ENCODE measurements at places on chromosomes 12 and 14.

- DNase-seq, result no peak
Measured at GRCh38 chr12:116955382-116956021, 44.8 kb downstream of the FBXW8 start.

DNA sequence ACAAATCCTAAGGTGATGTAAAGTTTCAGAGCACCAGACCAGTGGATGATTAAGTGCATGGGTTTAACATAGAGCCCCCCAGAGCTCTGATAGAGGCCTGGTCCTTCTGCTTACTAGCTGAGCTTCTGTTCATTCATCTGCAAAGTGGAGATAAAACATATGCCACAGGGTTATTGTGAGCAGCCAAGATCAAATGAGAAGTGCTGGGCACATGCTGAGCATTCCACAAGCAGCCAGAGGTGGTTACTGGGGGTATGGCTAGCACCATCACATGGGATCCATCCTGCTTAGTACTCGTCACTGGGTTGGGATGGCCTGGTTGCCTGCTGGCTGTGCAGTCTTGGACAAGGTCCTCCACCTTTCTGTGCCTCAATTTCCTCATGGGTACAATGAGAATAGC, 18.0 kb upstream of the SMUG1 start:
- DNase-seq, result no peak

- DNase-seq, result no peak
Measured at GRCh38 chr14:53153702-53154112, 584 bp upstream of the DDHD1 start.

GRCh38 chr12:42686514-42687172, 97.1 kb upstream of the PRICKLE1 start:
- no peak for DNase-seq

GRCh38 chr12:89213139-89213538, 139.2 kb downstream of the DUSP6 start:
- no peak for DNase-seq

DNA sequence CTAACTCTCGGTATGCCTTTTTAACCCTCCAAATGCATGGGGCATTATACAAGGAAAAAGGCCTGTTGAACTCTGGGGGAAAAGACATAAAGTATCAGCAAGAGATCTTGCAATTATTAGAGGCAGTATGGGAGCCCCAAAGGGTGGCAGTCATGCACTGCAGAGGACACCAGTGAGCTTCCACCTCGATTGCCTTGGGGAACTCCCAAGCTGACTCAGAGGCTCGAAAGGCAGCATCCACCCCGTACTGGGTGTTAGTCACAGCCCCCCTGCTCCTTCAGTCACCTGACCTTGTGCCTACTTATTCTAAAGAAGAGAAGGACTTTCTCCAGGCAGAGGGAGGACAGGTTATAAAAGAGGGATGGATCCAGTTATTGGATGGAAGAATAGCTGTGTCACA, 781.4 kb upstream of the TMEM132C start:
- DNase-seq, result no peak

DNA sequence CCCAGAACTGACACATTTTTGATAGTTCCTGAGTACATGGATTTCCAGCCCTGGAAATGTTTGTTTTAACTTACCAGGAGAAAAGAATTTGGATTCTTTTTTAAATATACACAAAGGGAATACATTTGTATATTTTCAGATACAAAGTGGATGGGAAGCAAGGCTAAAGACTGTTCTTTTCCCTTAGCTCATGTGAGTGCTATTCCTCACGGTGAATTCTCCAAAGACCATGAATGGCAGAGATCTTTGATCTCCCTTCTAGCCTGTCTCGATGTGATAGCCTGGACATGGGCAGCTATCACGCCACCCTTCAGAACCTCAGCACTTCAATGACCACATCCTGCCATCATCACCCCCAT, 91.3 kb downstream of the DPF3 start:
- no peak for DNase-seq

DNA sequence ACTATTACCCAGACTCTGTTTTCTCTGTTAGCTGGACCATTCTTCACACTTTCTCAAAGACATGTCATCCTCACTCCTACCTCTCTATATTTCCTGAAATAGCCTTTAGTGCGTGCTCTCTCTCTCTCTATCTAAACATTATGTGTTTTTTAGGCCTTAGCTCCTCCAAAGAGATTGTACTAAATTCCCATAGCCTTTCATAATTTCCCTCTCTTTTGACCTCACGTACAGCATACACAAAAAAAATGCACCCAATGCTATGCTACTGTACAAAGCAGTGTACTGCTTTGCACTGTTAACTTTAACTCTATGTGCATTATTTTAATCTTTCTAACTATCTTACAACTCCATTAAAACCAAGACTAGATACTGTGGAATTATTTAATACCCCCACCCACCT, 288.4 kb downstream of the DAD1 start:
- DNase-seq, result no peak

DNA sequence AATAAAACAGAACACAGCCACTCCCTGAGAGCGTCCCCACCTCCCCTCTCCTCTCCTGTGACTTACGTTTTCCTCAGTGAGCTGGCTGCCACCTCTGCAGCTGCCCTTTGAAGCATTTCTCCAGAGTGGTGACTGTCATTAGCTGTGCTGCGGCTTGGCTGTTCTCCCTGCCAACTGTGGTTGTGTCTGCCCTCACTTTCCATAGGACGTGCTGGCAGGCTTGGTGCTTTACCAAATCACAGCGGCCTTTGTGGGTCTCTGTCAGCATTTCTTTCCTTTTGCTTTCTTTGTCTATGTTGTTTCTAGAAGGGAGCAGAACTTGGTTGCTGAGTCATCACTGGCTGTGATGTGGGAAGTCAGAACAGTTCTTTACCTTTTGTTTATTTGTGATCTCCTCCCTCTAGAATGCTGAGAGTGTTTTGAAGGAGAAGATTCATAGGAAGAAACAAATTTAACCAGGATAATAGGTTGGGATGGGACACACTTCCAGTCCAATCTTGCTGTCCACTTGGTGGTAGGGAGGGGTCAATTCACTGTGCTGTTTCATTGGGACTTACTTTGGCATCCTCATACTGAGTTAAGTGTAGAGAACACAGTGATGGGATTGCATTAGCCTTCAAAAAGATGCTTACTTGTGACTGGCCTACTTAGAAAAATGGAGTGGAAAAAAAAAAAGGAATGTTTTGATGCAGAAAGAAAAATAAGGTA, 88.2 kb downstream of the TMX1 start:
- no peak for DNase-seq

- DNase-seq, result no peak
Measured at GRCh38 chr14:92675976-92676375, 72.5 kb downstream of the LGMN start.

- DNase-seq, result no peak
Measured at GRCh38 chr12:59494617-59495016, 101.2 kb upstream of the SLC16A7 start.

DNA sequence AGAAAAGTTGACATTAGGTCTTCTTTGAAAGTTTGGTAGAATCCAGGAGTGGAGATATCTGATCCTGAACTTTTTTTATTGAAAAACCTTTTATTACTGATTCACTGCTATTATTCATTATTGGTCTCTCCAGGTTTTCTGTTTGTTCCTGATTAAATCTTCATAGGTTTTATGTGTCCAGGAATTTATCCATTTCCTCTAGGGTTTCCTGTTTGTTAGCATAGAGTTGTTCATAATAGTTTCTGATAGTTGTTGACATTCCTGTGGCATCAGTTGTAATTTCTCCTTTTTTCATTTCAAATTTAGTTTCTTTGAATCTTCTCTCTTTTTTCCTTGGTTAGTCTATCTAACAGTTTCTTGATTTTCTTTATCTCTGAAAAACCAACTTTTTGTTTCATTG, 370.3 kb downstream of the SLC6A15 start:
- DNase-seq, result no peak

DNA sequence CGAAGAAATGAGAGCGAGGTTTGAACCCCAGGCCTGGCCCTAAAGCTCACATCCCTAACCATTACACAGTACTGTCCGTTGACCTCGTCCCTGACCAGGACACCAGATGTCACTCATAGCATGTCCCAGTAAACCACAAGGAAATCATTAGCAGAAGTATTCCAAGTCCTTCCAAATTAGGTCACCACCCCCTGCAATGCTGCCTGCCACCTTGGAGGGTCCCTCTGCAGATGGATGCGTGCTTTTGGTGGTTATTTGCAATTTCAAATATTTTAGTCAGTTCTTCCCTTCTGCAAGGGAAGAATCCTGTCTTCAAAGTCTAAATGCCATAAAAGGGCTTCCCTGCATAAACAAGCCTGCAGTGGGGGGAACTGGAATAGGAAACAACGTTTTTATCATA, 71.3 kb downstream of the CLMN start:
- no peak for DNase-seq

DNA sequence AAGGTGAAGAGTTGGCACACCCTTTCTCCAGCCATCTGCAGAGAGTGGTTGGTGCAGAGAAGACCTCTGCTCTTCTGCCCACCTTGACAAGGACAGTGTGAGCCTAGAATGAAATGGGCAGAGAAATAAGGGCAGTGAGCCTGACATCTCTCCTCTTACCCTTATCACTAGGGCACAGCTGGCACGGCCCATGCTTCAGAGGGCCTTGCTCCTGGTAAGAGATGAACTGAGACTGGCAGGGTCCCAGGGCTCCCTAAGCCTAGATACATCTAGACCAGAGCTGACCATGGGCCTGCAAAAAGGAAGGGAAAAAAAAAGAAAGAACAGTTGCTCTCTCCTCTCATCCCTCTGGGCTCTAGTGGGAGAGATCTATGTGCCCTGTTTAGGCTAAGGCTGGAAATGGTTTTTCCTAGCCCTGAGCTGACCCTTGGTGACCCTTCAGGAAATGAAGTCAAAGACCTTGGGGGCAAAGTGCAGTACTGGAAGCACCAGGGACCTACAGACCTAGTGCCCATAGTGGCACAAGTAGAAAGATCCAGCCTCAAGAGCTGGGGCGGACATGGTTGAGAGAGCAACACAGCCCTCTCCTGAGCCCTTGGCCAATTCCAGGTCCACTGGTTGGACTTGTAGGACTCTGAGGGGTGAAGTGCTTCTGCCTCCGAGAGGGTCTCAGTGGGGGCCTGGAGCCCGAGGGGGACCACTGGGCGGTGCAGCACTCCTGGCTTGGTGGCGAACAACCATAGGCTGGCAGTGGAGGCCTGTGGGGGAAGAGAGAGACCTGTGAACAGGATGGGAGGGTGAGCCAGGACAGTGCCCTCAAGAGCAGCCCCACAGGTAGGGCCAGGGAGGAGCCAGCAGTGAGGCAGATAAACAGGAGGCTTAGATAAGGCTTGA, 22.0 kb downstream of the PRPF40B start:
- DNase-seq, result no peak

DNA sequence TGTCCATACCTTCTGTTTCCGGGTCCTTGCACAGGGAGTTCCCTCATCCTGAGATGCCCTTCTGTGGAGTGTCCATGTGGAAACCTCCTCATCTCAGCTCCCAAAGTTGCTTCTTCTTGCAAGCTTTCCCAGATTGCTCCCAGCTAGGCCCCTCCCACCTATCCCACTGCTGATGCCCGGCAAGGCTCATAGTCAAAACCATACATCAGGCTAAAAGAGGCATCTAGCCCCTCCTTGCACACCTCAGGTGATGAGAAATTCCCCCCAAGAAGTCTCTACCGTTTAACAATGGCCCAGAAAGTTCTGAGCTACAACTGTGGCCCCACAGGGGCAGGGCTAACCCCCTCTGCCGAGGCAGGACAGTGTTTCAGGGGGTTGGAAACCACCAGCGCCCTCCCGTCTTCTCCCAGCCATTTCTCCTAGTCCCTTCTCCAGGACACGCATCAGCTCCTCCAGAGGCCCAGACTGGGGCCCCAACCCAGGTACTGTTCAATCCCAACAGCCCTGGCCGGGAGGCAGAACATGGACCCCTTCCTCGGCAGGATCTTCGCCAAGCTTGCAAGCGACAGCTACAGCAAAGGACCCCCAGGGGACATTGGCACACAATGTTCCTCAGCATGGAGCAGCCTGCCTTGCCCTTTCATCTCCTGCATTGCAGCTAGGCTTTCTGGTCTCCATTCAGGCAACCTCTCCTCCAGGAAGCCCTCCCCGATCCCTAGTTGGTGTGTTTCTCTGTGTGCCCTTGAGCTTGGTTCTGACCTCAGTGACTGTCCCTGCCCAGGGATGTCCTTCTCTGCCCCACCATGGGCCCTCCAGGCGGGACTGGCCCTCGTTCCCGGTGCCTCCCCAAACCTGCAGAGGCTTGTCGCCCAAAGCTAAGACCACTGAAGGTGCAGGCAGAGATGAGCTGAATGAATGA, 4.5 kb upstream of the BEGAIN start:
- no peak for DNase-seq

DNA sequence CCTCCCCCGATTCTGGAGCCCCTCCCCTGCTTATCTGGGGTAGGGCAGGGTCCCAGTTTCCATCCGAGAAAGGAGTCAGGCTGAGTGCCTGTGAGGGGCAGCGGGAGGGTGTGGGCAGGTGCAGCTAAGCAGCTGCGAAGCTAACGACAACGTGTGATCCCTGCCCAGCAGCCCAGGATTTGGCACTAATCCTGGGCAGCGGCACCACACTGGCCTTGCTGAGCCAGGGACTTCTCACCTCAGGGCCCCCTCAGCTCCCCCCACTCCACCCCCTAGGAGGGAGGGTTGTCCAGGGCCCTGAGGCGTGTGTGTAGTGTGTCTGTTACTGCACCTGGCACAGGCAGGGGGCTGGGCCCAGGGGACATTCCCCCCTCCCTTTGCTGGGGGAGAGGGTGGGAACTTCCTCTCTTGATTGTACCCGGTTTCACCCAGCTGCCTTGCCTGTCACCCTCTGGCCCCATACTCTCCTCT, 1.8 kb downstream of the SMIM41 start:
- no peak for DNase-seq

DNA sequence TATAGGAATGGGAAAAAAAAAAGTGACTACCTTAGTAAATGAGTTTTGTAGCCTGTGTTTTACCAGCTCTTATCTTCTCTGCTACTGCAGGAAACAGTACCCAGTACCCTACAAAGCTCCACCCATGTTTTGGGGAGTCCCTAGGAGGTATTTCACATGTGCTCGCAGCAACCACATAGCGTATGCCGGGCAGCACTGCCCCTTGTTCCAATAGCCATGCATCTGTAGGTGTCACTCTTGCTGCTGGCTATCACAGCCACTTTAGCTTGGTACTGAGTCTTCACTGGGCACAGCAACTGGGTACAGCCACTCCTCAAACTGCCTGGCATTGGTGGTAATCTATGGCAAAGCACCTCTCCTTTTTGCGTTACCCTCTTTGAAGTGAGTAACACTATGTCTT, 2.0 kb upstream of the MDM1 start:
- no peak for DNase-seq

- DNase-seq, result no peak
Measured at GRCh38 chr12:124938587-124938986, 24.1 kb upstream of the UBC start.

- DNase-seq, result no peak
Measured at GRCh38 chr14:23627961-23628360, 8.2 kb upstream of the DHRS2 start.

- no peak for DNase-seq
Measured at GRCh38 chr14:24259282-24260025, 3.5 kb downstream of the TGM1 start.

- DNase-seq, result no peak
Measured at GRCh38 chr12:26648066-26648465, 184.9 kb downstream of the ITPR2 start.

- no peak for DNase-seq
Measured at GRCh38 chr14:100780646-100781355, 45.1 kb upstream of the MEG3 start.
